Stimulated activated effector memory CD8-positive, alpha-beta T cell treated with anti-CD3 and anti-CD28 coated beads, Interleukin-12 subunit alpha, Interleukin-12 subunit beta, amount 100 ng/mL, for 72 hours (primary cell): ENCODE measurements at places on chromosomes 3 and 15.

DNA sequence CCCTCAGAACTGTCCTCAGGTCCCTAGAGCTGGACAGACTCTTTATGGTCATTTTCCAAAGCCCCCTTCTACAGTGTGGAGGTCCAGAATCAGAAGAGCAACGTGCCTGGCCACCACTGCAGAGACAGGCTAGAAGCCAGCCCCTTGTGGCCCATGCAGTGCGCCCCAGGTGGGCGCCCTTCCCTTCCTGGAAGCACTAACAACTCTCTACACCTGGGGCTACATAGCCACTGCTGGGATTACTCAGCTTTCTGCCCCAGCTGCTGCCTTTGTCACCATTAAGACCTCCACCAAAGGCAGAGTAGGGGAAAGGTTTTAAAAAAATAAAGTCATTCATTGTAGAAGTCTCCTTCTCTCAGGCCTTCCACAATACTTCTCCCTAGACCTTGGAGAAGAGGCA, 2.3 kb downstream of the RASGRP1 start:
- no peak for DNase-seq

DNA sequence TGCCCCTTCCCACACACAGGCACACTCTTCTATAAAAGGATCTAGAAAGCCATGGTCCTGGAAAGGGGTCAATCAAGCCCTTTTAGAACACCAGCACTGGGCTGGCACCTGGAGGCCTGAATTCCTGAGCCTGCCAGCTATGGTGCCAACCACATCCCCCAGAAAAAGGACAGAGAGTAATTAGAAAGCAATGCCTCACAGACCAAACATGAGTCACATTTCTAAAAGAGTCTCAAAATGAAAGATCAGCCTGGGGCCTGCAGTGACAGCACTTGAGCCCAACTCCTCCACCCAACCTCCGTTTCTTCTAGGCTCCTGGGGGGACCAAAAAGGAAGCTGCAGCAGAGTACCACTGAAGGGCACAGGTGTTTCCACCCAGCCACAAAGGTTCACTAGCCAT, 14.1 kb downstream of the MYLK start:
- DNase-seq = no peak

- DNase-seq = no peak
Measured at GRCh38 chr3:14803981-14804834, 14.6 kb upstream of the FGD5 start.

- DNase-seq = no peak
Measured at GRCh38 chr15:75348034-75348561, 1.3 kb downstream of the NEIL1 start.

DNA sequence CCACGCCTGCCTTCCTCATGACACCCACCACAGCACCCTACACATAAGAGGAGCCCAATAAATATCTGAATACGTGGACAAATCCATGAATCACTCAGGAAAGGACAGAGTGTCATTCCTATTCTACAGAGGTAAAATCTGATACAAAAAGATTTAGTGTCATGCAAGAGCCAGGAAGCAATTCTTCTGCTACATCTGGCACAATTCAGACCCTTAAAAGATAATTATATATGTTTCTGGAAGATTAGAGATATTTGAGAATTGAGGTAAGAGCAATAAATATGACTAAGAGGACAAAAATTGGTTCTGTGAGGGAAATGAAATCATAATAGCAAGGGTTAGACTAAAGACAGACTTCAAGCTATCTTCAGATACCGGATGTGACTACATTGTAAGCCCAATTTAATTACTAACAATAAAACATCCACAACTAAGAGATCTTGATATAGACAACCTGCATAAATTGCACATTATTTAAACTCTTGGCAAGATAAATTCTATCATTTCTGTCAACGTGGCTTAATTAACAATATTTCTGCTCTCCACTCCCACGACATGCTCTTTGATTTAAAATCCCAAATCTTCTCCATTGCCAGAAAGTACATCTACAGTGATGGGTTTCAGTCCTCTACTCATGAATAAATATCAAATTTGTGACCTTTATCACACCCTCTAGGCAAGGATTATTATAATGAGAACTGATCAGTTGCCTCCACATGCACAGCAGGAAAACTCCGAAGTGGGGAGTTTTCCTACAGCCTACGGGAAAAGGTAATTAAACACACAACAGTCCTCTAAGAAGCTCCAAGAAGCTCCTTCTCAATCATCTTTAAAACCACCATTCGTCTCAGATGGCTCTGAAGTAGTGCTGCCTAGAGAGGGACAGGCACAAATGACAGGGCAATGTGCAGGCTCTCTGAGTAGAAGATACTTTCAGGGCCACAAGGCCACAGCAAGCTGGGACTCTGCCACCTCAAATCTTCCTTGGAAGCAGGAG, 32.6 kb downstream of the MB21D2 start:
- no peak for DNase-seq

GRCh38 chr3:188827576-188827975, 344.2 kb upstream of the TPRG1 start:
- DNase-seq = no peak

DNA sequence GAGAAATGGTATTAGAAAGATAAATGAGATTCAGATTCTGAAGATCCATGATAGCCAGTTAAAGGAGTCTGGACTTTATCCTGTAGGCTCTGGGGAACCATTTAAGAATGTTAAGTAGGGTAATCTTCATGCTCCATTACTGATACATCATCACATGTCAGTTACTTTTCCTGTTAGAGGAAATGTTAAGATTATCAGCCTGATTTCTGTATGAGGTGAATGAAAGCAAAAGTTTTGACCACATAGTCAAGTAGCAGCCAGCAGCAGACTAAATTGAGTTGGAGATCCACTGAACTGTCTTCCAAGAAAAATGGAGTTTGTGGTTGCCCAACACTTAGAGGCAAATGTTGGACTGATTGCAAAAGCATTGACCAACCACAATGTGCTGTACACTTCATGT, 4.7 kb upstream of the COPB2 start:
- no peak for DNase-seq

DNA sequence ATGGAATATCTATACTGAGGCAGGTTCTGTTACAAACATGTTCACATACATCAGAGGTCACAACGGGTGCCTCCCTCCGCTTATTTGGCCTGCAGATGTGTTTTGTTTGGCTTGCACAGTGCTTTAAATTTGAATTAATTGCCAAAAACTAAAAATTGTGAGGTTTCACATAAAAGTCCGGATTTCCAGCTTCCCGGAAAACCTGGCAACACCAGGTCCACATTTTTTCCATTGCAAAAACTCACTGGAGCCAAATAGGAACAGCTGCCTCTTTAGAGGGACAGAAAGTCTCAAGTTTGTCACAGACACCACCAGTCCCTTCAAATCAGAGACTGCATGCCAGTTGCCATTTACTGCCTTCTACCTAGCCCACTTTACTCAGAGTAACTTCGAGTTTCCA, 205.9 kb upstream of the MDFIC2 start:
- DNase-seq = no peak

DNA sequence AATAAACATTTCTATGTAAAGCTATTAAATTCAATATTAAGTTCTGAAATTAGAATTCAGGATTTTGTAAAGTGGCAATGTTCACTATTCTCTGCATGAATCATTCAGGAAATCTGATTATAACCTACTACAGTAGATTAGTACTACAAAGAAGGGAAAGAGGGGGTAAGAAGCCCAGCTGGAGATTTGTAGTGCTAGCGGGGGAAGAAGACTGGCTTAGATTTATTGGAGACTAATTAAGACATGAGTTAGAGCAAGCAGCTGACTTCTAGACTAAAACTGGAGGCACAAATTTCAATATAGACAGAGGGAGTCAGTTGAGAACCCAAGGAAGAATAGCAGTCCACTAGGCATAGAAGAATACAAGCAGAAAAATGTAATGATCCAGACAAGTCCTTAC, 55.8 kb upstream of the SETMAR start:
- DNase-seq = no peak

GRCh38 chr3:58497097-58497496, 5.2 kb downstream of the KCTD6 start:
- no peak for DNase-seq

DNA sequence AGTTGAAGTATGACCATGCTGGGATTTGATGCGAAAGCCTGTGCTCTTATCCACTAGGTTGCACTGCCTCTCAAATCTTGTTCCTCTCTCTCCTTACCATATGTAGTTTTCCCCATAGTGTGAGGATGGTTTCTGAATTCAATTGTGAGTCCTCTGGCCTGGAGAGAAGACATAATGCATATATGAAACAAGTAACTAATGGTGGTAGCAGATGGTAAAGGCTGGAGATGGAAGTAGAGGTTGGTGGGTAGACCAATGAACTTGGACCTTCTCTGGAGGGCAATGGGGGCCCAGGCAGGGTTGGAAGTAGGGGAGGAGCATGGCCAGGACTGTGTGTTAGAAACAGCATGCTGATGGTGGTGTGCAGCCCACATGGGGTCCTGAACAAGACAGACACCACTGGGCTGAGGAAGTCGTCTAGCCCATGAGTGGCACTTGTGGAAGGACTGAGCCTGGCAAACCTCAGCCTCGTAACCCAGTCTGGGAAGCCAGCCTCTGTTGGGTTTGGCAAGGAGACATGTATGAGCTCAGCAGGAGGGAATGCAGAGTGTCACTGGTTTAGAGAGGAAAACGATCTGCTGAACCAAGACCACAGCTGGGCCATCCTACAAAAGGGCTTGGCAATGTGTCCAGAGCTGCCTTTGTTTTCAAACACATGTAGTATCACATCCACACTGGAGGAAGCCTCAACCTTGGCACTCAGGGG, 18.5 kb upstream of the LMCD1 start:
- no peak for DNase-seq

- no peak for DNase-seq
Measured at GRCh38 chr3:178325330-178325729, 210.9 kb upstream of the KCNMB2 start.

DNA sequence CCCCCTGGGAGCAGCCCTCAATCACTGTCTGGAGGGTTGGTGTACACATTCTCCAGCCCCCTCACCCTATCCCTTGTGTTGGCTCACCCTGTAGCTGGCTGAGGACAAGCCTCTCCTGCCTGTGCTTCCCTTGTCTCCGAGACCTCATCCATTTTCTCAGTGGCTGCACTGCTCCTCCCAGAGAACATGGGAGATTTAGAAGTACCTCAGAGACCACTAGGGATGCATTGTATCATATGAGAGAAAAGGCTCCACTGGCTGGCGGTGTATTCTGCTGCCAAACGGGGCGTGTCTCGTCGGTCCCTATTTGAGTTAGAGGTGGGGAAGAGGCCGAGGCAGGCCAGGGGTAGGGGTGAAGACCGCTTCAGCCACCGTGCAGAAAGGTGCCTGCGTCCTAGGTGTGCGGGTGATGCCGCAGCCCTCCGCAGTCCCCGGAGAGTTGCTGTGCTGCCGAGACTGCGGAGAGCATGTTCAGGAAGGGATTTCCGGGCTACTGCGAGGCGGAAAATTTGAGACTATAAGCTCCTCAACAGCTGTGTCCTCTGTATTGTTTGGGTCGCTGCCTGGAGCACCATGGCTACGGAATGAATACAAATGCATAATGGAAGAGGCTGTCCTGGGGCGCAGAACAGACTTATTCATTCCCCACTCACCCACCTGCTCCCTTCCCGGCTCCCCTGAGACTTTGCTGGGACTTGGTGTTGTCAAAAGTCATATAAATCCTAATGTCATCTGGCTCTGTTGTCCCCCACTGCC, 43.8 kb downstream of the SPSB4 start:
- no peak for DNase-seq

GRCh38 chr3:67030785-67031740, 33.0 kb downstream of the KBTBD8 start:
- no peak for DNase-seq

DNA sequence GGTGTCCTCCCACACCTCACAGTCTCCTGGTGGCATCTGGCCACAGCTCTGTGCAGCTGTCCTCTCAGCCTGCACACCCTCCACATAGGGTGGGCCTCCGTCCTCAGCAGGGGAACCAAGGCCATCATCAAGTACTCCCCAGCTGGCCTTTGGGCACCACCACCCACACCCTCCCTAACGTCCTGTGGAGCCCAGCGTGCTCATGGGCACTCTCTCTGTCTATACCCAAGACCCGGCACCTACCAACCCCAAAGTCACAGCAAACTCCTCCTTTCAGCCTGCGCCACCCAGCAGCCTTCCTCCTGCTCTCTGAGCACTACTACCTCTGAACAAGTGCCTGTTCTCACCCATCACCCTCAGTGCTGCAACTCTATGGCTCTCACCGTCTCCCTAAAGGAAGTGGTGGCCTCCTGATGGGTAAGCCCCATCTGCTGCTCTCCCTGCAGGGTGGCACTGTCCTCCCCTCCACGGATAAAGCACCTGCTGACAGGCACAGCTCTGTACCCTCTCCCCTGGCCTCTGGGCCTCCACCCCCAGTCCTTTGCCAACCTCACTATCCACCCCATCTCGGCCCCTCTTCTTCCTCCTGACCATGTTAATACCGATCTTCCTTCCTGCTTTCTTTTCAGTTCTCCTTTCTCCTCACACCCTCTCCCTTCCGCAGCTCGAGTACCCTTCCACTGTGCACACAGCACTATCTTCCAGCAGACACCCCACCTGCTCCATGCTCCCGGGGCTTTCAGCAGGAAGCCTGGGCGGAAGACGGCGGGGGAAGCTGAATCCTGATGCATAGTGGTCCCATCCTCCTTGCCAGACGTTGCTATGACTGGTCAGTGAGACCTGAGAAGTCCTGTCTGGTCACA, 31.5 kb downstream of the SLC41A3 start:
- DNase-seq = peak; percentile 42

DNA sequence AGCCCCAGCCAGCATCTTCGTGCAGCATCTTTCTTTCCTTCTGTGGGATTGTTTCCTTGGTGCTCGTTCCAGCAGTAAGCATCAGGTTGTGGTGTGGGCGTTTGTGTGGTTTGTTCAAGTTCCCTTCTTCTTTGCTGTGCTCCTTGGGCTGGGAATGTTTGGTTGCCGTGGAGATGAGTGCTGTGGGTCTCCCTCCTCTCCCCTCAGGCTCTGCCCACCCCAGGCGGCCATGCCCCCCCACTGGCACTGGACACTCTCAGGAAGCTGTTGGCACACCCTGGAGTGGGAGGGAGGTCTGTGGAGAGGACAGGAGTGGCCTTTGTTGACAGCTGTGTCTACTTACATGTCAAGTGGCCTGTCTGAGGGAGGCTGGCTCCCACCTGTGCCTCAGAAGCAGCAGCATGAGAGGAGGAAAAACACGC, 46.5 kb upstream of the SACM1L start:
- DNase-seq = no peak

DNA sequence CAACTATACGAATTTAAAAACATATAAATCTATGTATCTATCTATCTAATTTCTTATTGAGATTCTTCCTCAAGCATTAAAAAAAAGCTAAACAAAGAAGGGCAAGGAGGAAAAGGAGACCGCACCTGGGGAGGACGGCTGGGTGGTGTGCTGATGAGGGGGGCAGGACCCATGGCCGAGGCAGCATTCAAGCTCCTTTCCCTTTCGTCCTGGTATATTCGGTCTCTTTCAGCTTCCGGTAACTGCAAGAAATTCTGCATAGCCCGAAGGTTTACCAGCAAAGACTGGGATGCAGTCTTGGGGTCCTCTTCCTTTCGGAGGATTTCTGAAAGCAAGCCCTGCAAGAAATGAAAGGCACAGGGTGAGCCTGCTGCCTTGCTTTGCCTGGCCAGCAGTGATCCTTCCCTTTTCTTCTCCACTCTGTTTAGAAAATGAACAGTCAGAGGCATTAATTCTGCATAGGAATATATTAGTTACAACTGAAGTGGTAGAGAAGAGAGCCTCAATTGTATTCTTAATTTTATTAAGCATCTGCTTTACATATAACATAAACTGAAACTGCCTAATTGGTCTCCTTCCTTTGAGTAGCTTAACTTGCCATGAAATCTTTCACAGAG, 38.8 kb downstream of the SATB1 start:
- no peak for DNase-seq
